Activated CD4-positive, alpha-beta T cell treated with anti-CD3 and anti-CD28 coated beads for 48 hours (primary cell): ENCODE measurements at places on chromosomes 5 and 9.

GRCh38 chr5:135434591-135435466 is 12.3 kb downstream of the DCANP1 start:
- no peak for DNase-seq

DNA sequence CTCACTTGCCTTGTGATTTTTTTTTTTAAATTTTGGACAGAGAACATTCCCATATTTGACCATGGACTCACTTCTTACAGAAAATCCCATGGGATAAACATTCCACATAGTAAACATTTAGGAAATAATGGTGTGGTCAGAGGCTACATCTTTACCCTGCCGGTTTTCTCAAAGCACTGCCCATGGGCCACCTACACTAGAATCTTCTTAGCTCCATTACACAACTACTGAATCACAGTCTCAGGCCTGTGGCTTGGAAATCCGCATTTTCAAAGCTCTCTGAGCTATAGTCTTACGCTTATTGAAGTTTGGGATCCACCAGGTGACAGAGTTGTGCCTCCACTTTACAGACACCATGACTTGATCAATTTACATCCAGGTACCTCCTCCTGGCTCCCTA is 39.4 kb downstream of the ALG2 start:
- no peak for DNase-seq

DNA sequence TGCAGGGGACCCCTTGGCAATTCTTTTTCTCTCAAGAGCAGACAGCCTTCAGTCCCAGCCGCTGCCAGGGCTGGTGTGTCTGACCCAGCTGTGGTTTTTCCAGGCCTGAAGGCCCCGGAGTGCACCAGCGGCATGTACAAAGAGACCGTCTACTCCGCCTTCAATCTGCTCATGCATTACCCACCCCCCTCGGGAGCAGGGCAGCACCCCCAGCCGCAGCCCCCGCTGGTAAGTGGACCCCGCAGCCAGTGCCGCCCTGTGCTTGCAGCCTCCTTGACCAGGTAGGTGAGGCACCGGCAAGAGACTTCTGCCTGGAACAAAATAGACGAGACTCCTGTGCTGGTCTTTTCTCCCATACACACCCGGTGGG is 1.3 kb downstream of the TCF7 start:
- DNase-seq, result no peak

- no peak for DNase-seq
These were observed 3.2 kb upstream of the RNU6ATAC start for GRCh38 chr9:134167530-134167931.

GRCh38 chr9:107810461-107810961 is 320.9 kb upstream of the KLF4 start:
- no peak for DNase-seq

DNA sequence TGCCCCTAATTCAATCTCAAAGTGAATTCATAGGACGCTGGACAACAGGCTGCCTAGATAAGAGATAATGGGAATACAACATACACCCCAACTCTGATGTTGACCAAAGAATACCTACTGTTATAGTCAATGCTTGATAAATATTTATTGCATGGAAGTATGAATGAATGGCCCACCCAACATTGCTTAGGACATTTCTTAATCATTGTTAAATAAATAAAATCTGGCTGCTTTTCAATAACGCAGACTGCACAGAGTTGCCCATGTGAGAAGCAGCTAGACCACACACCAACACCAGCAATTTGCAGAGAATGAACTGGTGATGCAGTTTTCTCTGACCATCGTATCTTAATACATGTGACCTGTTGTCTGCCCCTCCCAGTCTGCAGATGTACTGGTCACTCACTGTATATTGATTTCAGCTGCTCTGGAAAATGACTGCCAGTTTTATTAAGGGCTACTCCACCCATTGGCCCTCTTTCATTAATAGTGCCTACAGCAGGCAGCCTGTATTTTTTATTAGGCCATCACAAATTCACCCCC is 236.2 kb upstream of the WWC1 start:
- DNase-seq, result no peak

- no peak for DNase-seq
These were observed 142.6 kb downstream of the OR2K2 start for GRCh38 chr9:111187376-111187775.

GRCh38 chr5:163459819-163460561 is at the start of gene NUDCD2:
Gene NUDCD2, minus strand, starts transcription at chr5:163460102. Its CDS starts 52 bp downstream, at chr5:163460050.
- DNase-seq, result peak; percentile 95

DNA sequence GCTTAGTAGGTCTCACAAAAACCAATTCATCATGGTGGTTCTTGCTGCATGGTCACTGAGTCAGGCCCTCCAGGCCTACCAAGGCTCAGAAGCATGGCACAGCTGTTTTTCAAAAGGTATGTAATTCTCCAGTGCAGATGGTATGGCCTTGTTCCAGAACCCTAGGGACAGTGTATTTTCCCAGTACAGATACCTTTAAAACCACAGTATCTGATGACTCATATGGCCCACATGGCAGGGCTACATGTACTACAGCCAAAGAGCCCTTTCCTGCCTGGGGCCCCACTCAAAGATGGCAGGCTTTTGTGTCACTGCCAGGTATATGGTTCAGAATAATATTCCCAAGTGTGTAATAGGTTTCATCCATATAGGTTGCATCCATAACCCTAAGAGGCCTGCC is 16.5 kb downstream of the CSF2 start:
- DNase-seq, result no peak

GRCh38 chr5:16411741-16412455 is 53.7 kb downstream of the ZNF622 start:
- DNase-seq, result no peak

GRCh38 chr5:44051591-44051990 is 337.6 kb downstream of the FGF10 start:
- no peak for DNase-seq

- no peak for DNase-seq
These were observed 217.0 kb downstream of the AP3B1 start for GRCh38 chr5:78077369-78078068.

DNA sequence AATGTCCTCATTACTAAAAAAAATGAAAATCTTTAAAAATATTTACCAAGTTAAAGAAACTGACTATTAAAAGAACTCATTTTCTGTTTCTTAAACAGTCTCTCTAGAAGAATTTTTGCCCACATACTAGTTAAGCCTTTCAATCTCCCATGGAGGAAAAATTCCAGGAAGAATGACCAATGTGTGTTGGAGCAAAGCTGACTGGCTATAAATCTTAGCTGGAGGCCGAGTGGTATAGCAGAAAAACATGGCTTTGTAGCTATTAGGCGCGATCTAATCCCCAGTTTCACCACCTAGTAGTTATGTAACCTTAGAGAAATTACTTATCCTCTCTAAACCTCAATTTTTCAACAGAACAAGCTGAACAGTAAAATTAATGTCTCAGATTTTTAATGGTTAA is 135.5 kb upstream of the PRLR start:
- no peak for DNase-seq

GRCh38 chr5:41408676-41409443 is 101.5 kb downstream of the PLCXD3 start:
- DNase-seq, result no peak

GRCh38 chr5:777756-778161 is 6.8 kb downstream of the ZDHHC11B start:
- DNase-seq, result no peak

- DNase-seq, result no peak
These were observed 182.2 kb downstream of the PALM2AKAP2 start for GRCh38 chr9:109962215-109962614.

GRCh38 chr5:123091298-123092222 is 2.5 kb downstream of the PRDM6 start:
- no peak for DNase-seq

DNA sequence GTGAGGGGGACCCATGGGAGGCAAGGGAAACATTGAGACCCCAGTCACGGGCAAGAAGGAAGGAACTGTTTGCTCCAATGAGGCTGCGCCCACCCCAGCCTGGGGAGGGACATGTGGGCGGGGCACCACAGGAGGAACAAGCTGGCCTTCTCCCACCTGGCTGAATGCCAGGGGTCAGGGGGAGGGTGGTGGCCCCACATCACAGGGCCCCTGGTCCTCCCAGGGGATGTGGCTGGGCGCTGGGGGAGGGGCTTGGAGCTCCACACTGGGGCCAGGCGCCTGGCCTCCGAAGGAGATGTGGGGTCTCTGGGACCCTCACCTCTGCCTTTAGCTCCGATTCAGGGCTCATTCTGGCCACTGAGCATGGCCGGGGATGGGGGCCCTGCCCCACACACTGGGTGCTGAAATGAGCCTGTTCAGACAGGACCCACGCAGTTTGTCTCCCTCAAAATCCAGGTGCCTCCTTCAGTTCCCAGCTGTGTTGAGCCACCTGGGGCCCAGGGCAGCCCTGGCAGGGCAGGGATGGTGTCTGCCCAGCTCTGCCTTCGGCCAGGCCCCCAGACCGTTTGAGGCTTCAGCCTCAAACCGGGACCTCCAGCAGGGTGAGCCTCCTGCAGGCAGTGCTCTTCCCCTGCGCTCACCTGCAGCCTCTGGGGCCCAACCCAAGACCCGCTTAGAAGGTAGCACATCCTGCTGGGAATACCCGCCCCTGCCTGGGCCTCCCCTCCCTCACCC is 33.2 kb upstream of the NOTCH1 start:
- DNase-seq, result no peak

- no peak for DNase-seq
These were observed 127.1 kb downstream of the TRIO start for GRCh38 chr5:14270209-14270702.

GRCh38 chr5:158530115-158530514 is 569.6 kb downstream of the EBF1 start:
- DNase-seq, result no peak

DNA sequence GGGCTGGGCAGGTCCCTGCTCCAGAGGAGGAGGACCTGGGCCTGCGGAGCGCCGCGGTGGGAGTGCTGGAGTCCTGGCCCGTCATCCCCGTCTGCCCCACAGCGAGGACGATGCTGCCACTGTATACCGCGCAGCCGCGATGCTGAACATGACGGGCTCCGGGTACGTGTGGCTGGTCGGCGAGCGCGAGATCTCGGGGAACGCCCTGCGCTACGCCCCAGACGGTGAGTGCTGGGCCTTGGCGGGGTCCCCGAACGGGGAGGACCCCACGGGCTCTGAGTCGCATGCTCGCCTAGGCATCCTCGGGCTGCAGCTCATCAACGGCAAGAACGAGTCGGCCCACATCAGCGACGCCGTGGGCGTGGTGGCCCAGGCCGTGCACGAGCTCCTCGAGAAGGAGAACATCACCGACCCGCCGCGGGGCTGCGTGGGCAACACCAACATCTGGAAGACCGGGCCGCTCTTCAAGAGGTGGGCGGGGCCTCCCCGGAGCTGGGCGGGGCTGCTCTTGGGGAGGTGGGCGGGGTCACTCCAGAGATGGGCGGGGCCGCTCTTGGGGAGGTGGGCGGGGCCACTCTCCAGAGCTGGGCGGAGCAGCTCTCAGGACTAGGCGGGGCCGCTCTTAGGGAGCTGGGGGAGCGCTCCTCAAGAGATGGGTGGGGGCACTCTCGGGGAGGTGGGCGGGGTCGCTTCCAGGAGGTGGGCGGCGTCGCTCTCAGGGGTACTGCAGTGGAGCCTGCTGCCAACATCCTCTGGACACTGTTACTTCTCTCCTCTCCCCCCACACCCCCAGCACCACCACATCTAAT is 13.1 kb downstream of the LRRC26 start:
- peak; percentile 79 for DNase-seq

DNA sequence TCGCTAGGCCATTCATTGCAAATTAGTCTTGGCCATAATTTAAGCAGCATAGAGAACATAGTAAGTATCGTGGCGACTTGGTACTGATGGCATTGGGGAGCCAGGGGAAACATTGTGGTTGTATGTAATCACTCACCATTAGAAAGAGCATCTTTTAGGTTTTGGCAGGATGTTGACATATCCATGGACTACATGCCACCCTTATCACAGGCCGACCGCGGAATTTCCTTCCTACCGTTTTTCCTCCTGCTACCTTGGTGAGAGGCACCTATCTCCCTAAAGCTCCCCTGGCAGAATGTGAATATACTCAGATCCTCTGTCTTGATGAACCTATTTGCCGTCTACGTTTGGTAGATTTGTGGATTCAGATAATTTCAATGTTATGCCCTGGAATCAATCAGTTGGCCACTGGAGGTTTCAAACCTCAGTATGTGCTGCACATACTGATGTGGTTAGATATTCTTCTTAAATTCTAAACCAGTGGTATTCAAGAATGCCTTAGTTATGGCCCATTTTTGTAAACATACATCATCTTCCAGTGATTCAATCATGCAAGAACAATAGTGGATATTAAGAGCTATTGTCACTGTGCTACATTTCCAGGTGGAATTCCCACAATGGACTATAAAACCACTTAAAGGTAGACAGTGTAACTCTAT is 271.0 kb upstream of the HAPLN1 start:
- DNase-seq, result no peak

DNA sequence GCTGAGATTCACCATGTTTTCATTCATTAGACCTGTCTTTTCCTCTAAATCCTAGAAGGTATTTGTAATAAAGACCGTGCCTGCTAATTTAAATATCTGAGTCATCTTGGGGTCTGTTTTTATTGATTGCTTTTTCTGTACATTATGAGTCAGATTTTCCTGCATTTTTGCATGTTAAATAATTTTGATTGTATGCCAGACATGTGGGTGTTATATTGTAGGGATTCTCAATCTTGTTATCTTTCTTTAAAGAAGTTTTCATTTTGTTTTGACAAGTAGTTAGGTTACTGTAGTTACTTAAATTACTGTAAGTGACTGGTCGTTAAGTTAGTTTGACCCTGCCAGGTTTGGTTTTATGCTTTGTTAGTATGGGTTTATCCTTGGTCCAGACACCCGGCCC is 35.1 kb downstream of the EXOSC2 start:
- DNase-seq, result no peak

DNA sequence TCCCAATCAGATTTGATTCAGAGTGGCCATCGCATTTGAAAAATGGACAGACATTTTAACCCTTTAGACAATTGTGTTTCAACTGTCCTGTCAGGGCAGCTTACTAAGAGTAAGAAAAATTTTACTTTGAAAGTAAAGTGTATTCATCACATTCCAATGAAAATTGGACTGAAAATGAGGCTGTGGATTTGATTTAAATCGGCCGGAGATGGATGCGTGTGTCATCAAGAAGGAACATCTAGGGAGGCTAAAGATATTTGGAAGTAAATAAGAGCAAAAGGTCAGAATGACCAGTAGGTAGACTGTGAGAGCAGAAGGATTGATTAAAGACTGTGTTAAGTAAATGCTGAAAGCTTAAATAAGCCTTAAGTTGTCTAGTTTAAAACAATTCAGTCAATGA is 1.5 kb downstream of the ZCCHC7 start:
- no peak for DNase-seq

GRCh38 chr9:76886318-76886717 is 19.6 kb downstream of the PRUNE2 start:
- DNase-seq, result no peak

GRCh38 chr9:13778631-13779030 is 499.1 kb upstream of the MPDZ start:
- DNase-seq, result no peak

- DNase-seq, result no peak
These were observed 12.6 kb upstream of the KIF27 start for GRCh38 chr9:83933790-83934189.

- no peak for DNase-seq
These were observed 4.2 kb downstream of the NINJ1 start for GRCh38 chr9:93129691-93130500.

DNA sequence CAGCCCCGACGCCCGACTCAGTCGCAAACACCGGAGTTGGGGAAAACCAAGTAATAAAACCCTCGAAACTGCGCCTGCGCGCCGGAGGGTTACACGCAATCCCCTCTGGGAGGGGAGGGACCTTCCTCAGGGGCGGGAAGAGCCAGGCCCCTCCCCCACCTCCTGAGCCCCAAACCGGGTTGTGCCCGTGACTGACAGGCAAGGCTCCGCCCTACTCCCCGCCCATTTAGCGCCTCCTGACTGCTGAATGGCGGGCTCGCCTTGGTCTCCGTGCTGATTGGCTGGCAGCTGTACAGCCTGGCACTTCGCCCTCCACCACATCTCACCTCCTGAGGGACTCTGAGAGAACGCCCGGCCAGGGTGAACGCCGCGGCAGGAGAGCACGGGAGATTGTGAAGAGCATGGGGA is at the start of gene PRDM9:
Gene PRDM9, plus strand, starts transcription at position 332 of the 408 bp plus-strand sequence. CDS start 1,425 bp downstream, outside the sequence.
- DNase-seq, result peak; percentile 33
